T-helper 17 cell (primary cell): ENCODE measurements at places on chromosomes 1 and 21. TPM values are rescaled to one million over a fixed set of nuclear protein-coding genes. Genes with fewer than 3 reads are reported as not detected.

DNA sequence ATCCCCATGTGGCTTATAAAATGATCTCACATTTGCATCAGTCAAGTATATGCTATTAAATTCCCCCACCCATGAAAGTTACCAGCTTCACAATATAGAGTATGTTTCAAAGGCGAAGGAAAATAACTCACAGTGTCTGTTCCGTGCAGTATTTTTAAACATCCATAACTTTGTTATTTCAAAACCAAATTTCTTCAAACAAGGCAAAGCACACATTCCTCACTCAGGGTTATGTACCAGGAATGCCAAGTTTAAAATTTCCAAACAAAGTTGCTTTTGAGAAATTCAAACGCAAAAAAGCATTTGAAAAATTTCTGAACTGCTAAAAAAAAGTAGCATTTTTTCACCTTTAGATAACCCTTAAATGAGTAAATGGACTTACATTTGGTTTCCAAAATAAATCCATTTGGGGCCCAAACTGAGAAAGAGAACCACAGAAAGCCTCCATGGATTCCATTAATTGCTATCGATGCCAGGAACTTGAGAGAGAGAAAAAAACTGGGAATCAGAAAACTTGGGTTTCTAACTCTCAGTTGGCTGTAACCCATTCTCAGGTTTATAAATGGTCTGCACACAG, 149.5 kb downstream of the SLC30A10 start:
- DNase-seq = no peak

GRCh38 chr1:227894831-227895451, 52.8 kb downstream of the WNT9A start:
- DNase-seq = no peak

- DNase-seq = no peak
These were observed 24.2 kb upstream of the CD34 start for GRCh38 chr1:207935166-207935583.

DNA sequence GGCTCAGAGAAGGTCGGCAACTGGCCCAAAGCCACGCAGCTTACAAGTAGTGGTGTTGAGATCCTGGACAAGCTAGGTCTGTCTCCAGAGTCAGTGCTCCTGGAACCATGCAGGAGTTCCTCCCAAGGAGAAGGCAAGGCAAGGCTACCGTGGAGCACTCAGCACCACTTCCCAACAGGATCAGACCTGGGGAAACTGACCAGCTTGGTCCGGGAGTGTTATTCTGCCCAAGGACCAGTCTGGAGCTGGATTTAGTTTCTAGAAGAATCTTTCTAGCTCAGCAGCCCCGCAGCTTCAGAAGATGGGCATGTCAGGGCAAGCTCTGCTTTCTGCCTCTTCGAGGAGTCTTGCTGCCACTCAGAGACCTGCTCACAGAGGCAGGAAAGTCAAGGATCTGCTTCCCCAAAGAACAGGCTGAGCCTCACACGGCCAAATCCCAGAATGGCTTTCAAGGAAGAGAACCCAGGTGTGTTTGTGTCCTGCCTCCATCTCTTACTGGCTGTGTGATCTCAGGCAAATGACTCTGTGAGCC, 302.8 kb downstream of the MATN1 start:
- DNase-seq = no peak

Gene SLC5A9
- total RNA-seq = not detected

Gene ACKR1
- not detected for total RNA-seq

Gene PLA2G4A
- total RNA-seq = 0.96 TPM
